ENCODE measurements at places on chromosomes 16 and 17.

DNA sequence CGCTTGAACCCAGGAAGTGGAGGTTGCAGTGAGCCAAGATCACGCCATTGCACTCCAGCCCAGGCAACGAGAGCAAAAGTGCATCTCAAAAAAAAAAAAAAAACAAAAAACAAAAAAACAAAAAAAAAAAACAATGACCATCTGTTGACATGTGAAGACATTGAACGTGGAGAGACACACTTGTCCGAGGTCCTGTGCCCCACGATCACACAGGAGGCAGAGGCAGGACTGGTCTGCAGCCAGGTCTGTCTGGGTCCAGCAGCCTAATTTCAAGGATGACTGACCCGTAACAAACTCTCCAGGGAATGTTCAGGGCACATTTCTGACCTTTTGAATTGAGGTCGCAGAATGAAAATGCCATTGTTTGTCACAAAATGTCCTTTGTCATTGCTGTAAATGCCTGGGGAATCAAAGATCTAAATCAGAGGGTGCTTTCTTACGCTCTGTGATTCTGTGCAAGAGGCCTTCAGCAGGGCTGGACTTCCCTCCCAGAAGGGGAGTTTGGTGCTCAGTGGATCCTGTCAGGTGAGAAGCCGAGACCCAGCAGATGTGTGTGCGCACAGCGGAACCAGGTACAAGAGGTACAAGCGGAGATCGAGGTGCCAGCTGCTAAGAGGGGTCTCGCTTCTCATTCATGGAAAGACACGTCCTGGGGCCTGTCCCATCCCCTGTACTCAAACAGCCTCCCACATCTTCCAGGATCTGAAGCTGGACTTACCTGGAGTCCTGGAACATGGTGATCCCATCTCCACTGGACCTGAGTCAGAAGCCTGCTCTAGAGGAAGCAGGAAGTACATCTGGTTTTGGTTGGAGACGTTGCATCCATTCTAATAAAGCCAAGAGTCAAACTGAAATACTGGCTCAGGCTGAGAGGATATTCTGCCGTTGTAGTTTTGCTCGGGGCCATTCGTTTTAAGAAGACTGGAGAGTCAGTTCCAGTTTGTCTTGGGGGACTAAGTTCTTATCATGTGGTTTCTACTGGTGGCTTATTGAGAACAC, 95.8 kb downstream of the IRF8 start:
- no peak for DNase-seq

DNA sequence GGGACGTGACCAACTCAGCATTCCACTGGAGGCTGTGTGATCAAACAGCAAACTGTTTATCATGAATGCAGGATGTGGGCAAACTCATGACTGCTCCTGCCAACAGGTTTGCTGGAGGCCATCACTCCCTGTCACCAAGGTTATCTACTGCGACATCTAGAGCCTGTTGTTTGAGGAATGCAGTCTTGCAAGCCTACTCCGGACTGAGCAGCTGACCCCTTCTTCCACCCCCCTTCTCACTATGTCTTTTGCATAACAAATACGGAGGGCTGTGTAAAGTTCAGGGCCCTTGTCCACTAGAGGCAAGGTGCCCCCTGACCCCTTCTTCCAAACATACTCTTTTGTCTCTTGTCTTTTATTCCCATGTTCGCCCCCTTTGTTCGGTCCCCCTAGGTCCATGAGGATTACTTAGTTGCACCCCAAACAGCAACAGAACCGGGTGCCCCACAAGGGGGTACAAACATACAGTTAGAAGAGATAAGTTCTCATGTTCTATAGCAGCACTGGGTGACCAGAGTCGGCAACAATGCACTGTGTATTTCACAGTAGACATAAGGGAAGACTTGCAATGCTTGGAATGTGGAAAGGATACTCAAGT, 28.7 kb downstream of the MEAK7 start:
- no peak for DNase-seq

GRCh38 chr17:9571201-9571600, 4.4 kb downstream of the STX8 start:
- DNase-seq, result no peak

GRCh38 chr17:11909348-11909747, 87.9 kb downstream of the ZNF18 start:
- DNase-seq, result no peak

GRCh38 chr17:30273373-30273772, 18.4 kb downstream of the BLMH start:
- DNase-seq, result no peak

DNA sequence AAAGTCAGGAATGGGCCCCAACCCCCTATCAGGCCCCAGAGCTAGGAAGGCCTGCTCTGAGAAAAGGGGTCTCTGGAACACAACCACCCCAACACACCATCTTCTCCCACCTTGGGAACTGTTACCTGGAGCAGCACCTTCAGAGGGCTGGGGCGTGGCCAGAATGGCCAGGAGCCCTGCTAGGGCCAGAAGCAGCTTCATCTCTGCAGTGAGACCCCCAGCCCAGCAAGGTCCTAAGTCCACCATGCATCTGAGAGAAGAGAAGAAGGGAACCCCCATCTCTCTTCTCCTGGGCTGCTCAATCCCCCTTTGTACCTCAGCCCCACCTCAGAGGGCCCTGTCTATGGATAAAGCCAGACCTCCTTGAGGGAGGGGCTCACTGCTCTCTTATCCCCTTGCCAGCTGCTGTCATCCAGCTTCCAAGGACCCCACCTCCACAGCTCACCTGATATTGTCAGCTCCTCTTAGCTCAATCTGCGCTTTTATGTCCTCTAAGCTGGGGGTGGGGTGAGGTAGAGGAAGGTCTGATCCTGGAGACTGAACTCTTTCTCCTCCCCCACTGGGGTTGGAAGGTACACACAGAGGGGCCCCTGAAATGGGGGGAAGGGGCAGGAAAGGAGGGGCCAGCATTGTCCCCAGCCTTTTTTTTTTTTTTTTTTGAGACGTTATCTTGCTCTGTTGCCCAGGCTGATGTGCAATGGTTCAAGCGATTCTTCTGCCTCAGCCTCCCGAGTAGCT, at the start of gene MPO:
Gene MPO, minus strand, starts transcription at position 456 of the 738 bp plus-strand sequence. Its CDS starts 177 bp downstream, at position 279.
- no peak for DNase-seq

GRCh38 chr17:71200597-71200996, 920.2 kb upstream of the SOX9 start:
- DNase-seq, result no peak

DNA sequence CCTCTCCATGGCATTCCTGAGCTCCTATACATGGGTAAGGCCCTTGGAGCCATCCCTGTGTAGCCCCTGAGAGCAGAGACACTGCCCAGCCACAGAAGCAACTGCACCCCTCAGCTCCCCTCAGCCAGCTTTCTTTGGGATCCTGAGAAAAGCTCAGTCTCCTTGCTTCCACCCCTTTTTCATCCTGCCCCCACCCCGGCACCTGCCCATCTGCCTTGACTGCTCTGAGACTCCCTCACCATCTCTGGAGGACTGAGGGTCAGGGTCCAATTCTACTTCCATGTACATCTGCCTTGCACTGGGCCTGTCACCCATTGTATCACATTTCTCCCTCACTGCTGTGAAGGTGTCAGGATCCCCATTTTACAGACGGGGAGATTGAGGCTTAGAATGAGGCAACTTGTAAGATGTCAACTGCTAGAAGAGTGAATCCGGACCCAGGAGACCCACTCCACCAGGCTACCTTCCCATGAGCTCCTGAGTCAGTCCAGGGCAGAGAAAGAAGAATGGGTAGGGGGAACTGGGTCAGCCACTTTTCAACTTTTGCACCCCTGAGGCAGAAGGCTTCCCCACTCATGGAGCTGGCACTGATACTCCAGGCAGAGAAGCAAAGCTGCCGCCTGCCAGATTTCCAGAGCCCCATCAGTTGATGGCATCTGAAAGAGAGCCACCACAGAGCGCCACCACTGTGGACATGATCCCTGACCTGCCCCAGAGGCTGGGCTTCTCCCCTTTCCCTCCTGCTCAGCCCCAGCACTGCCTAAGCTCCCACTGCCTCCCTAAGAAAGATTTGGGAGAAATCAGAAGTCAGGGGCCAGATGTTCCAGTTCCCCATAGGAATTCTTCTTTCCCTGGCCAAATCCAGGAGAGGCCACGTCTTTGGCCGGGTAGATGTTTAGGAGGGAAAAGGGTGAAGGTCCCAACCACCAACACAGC, 135.4 kb downstream of the TMEM132E start:
- no peak for DNase-seq

GRCh38 chr17:63996430-63997182, 1.5 kb upstream of the PRR29 start:
- no peak for DNase-seq

GRCh38 chr17:42266918-42267766, 9.0 kb downstream of the STAT5B start:
- DNase-seq, result no peak

- DNase-seq, result no peak
Observed at GRCh38 chr17:50363217-50364060, 9.5 kb downstream of the MRPL27 start.

Data from GM12892 (cell line).